ENCODE measurements at places on chromosomes 7 and 10. TPM values are rescaled to one million over a fixed set of nuclear protein-coding genes. Genes with fewer than 3 reads are reported as not detected.

GRCh38 chr10:127149501-127150081 lies 46.8 kb downstream of the INSYN2A start:
- DNase-seq, result peak; percentile 17

DNA sequence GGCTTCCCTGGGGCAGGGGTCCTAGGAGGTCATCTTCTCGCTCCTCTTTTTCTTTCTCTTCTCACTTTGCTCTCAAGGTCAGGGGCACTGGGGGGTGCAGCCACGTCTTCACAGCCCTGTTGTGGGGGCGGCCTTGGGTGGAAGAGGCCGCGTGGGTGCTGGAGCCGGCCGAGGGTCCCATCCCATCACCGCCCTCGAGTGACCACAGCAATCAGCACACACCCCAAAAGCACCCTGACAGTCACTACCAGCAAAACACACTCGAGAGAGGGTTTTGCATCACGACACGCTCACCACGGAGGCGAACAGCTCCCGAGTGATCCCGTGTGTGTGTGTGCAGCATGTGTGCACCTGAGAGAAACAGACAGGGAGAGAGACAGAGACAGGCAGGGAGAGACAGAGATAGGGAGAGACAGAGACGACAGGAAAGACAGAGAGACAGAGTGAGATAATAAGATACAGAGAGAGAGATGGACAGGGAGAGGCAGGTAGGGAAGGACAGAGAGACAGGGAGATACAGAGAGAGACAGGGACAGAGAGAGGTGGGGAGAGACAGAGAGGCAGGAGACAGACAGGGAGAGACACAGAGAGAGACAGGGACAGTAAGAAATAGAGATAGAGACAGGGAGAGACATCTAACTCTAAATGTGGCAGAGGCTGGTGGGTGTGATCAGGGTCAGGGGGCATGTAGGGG lies 100.9 kb downstream of the WDR37 start:
- no peak for DNase-seq

GRCh38 chr7:23105086-23105643 lies 420 bp upstream of the KLHL7 start:
- DNase-seq, result no peak

The CACNB2 gene
- 101 TPM for polyA plus RNA-seq

- DNase-seq, result peak; percentile 78
Observed at GRCh38 chr7:5237286-5237685, 45.5 kb upstream of the SLC29A4 start.

- no peak for DNase-seq
Observed at GRCh38 chr10:90906596-90906995, 14.3 kb downstream of the ANKRD1 start.

- DNase-seq, result peak; percentile 66
Observed at GRCh38 chr10:88986549-88987242, 3.9 kb upstream of the FAS start.

The SPDYE2B gene
- polyA plus RNA-seq, result 0.72 TPM

- peak; percentile 62 for DNase-seq
Observed at GRCh38 chr7:30226614-30227268, 57.7 kb upstream of the ZNRF2 start.

DNA sequence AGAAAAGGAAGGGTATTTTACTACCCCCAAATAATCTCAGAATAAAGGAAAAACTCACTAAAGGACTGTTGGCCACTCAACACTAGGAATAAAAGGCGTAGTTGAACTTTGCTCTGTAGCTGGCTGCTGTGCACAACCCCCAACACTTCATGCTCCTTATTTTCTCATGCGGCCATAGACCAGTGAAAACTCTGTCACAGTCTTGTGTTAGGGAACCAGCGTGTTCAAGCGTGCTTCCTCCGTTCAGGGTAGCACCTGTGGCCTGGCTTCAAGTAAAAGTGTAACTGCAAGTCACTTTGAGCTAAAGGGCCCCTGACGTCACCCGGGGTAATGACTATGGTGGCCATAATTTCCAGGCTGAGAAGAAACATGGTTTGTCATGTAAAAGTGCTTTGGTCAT lies 27.0 kb downstream of the BLNK start:
- no peak for DNase-seq

Measured in cardiac muscle cell (in vitro differentiated cells and primary cell).